ENCODE measurements at places on chromosomes 1 and 21.

- DNase-seq, result no peak
- H3K36me3 ChIP-seq, result no peaks in the 10 kb centered on the region
- H3K4me1 ChIP-seq, result no peaks in the 10 kb centered on the region
- no peak overlapping the region for H3K27ac ChIP-seq
- no peak overlapping the region for H3K4me3 ChIP-seq
Observed at GRCh38 chr1:231781892-231782291, 155.3 kb downstream of the DISC1 start.

DNA sequence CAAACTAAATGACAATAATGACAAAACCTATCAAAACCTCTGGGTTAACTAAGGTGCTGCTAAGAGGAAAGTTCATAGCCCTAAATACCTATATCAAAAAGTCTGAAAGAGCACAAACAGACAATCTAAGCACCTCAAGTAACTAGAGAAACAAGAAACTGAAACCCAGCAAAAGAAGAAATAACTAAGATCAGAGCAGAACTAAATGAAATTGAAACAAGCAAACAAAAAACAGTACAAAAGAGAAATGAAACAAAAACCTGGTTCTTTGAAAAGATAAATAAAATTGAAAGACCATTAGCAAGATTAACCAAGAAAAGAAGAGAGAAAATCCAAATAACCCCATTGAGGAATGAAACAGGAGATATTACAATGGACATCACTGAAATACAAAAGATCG lies 44.8 kb upstream of the KIAA0040 start:
- no peak for DNase-seq
- no peaks in the 10 kb centered on the region for H3K4me1 ChIP-seq
- no peak overlapping the region for H3K27ac ChIP-seq
- no peaks in the 10 kb centered on the region for H3K27me3 ChIP-seq
- no peaks in the 10 kb centered on the region for H3K36me3 ChIP-seq

DNA sequence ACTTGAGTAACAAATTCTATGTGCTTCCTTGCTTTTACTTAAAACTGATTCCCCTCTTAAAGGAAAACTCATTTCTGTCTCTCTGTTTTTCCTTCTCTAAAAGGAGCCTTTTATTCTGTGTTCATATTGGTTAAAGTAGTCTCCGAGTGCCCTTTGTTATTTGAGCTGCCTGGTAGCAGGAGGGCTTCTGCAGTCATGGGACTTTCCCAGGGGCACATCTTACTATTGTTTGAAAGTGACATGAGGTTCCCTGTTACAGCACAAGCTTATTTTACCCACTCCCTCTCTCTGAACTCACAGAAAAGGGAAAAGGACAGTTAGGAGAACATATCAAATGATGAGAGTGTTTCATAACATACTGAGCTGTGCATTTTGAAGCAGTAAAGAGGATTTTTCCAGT lies 58.1 kb upstream of the ANGPTL1 start:
- H3K36me3 ChIP-seq, result no peaks in the 10 kb centered on the region
- DNase-seq, result no peak
- no peak overlapping the region for H3K4me3 ChIP-seq
- H3K27me3 ChIP-seq, result no peaks in the 10 kb centered on the region
- H3K4me1 ChIP-seq, result no peaks in the 10 kb centered on the region

GRCh38 chr1:206469933-206470691 lies at the start of gene IKBKE:
Gene IKBKE, plus strand, starts transcription at chr1:206470476. Its CDS starts 2,752 bp downstream, at chr1:206473228.
- no peaks in the 10 kb centered on the region for H3K4me1 ChIP-seq
- H3K27ac ChIP-seq, result peak within 1 kb of the TSS; percentile 76
- peak; percentile 45 for DNase-seq
- no peaks in the 10 kb centered on the region for H3K36me3 ChIP-seq
- peak within 1 kb of the TSS; percentile 61 for H3K4me3 ChIP-seq

DNA sequence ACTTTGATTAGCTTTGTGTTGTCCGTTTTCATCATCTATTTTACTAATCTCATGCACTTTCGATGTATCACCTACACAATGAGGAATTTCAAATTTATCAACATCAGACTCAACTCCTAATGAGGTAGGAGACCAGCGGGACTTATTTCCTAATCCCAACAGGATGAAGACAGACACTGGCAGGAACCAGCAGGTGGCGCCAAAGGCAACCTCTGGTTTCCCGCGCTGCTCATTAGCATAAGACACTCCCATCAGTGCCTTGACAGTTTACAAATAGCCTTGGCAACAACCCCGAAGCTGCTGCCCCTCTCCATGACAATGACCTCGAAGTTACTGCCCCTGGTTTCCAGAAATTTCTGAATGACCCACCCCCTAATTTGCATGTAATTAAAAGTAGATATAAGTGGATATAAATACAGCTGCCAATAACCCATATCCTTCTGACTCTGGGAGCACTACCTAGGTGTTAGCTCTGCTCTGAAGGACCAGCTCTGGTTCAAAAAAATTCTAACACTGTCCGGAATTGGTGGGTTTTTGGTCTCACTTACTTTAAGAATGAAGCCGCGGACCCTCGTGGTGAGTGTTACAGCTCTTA lies 974.8 kb downstream of the ADGRL2 start:
- H3K4me1 ChIP-seq, result no peaks in the 10 kb centered on the region
- no peaks in the 10 kb centered on the region for H3K27me3 ChIP-seq
- H3K36me3 ChIP-seq, result no peaks in the 10 kb centered on the region
- no peak for DNase-seq
- no peak overlapping the region for H3K4me3 ChIP-seq
- no peak overlapping the region for H3K27ac ChIP-seq

GRCh38 chr1:96865731-96866685 lies 144.4 kb downstream of the PTBP2 start:
- no peaks in the 10 kb centered on the region for H3K36me3 ChIP-seq
- H3K27ac ChIP-seq, result peak overlapping the region; percentile 56
- H3K27me3 ChIP-seq, result no peaks in the 10 kb centered on the region
- H3K4me3 ChIP-seq, result no peak overlapping the region

- H3K27ac ChIP-seq, result no peak overlapping the region
- no peaks in the 10 kb centered on the region for H3K27me3 ChIP-seq
- DNase-seq, result no peak
- H3K4me1 ChIP-seq, result no peaks in the 10 kb centered on the region
Observed at GRCh38 chr1:77687519-77687906, 5.1 kb upstream of the ZZZ3 start.

GRCh38 chr21:42839271-42840231 lies 39.8 kb downstream of the WDR4 start:
- DNase-seq, result no peak
- no peak overlapping the region for H3K4me3 ChIP-seq
- H3K27ac ChIP-seq, result no peak overlapping the region
- H3K36me3 ChIP-seq, result no peaks in the 10 kb centered on the region

GRCh38 chr1:38615680-38616079 lies 243.9 kb downstream of the RRAGC start:
- DNase-seq, result no peak
- H3K4me3 ChIP-seq, result no peak overlapping the region
- H3K27ac ChIP-seq, result no peak overlapping the region
- no peaks in the 10 kb centered on the region for H3K36me3 ChIP-seq
- H3K27me3 ChIP-seq, result no peaks in the 10 kb centered on the region

- H3K36me3 ChIP-seq, result no peaks in the 10 kb centered on the region
- no peaks in the 10 kb centered on the region for H3K4me1 ChIP-seq
- no peak overlapping the region for H3K4me3 ChIP-seq
- H3K27ac ChIP-seq, result no peak overlapping the region
- no peak for DNase-seq
Observed at GRCh38 chr1:198082576-198082975, 74.2 kb upstream of the NEK7 start.

GRCh38 chr1:242731446-242731845 lies 206.9 kb upstream of the PLD5 start:
- no peak for DNase-seq
- H3K27me3 ChIP-seq, result no peaks in the 10 kb centered on the region
- H3K27ac ChIP-seq, result no peak overlapping the region
- H3K4me1 ChIP-seq, result no peaks in the 10 kb centered on the region
- no peak overlapping the region for H3K4me3 ChIP-seq

DNA sequence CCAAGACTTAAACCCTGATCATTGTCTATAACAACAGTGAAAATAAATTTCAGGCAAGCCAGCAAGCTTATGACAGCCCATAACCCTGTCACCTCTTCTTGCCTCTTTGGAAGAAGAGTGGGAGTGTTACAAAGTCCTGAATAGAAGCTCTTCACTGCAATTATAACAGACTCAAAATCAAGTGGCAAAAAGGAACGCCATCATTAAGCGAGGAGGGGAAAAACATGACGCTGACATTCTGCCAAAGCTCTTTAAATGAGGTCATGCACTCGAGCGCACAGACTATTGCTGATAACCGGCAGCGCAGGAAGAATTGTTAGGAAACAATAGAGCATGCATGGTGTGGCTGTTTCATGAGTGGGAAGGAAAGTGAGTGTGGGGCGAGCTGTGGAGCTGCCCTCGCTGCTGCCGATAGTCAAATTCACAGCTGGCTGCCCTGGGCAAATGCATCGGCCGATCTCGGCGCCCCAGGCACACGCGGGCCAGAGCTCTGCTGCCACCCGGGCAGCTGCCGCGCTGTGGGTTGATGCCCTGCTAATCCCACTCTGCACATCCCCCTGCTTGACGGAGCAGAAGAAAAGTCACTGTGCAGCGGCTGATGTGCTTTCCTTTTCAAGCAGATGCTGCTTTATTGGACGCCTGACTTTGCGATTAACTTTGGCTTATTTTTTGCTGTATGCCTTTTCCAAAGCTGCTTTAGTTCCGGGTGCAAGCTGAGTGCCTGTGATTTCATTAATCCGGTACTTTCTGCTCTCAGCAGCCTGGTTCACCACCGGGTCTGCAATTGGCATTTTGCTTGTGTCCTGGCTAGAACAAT lies 102.4 kb upstream of the ST6GALNAC5 start:
- DNase-seq, result no peak
- H3K4me1 ChIP-seq, result no peaks in the 10 kb centered on the region
- H3K36me3 ChIP-seq, result no peaks in the 10 kb centered on the region
- H3K4me3 ChIP-seq, result no peak overlapping the region

- no peaks in the 10 kb centered on the region for H3K27me3 ChIP-seq
- no peak overlapping the region for H3K4me3 ChIP-seq
- H3K4me1 ChIP-seq, result peaks cover 25% of the 10 kb centered on the region
- DNase-seq, result no peak
- no peaks in the 10 kb centered on the region for H3K36me3 ChIP-seq
- H3K27ac ChIP-seq, result peak overlapping the region; percentile 83
Observed at GRCh38 chr1:226653311-226653921, 85.7 kb downstream of the ITPKB start.

GRCh38 chr1:110860174-110860573 lies 12.8 kb upstream of the CD53 start:
- H3K27me3 ChIP-seq, result no peaks in the 10 kb centered on the region
- H3K27ac ChIP-seq, result no peak overlapping the region
- H3K4me1 ChIP-seq, result no peaks in the 10 kb centered on the region
- H3K36me3 ChIP-seq, result no peaks in the 10 kb centered on the region

DNA sequence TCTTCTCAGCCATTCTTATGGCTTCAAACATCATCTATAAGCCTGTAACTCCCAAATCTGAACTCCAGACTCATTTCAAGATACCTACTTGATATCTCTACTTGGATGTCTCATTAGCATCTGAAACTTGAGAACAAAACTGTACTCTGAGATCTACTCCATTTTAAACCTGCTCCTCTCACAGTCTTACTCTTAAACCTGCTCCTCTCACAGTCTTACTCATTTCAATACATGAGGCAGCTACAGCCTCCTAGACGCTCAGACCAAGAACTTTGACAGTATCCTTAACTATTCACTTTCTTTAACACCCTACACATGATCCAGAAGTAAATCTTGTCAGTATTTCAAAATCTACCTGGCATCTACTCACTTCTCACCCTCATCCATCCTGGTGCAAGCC lies 54.3 kb downstream of the NBPF6 start:
- no peak overlapping the region for H3K27ac ChIP-seq
- H3K36me3 ChIP-seq, result no peaks in the 10 kb centered on the region
- no peaks in the 10 kb centered on the region for H3K27me3 ChIP-seq

- no peaks in the 10 kb centered on the region for H3K4me1 ChIP-seq
- peak overlapping the region; percentile 82 for H3K4me3 ChIP-seq
- H3K36me3 ChIP-seq, result no peaks in the 10 kb centered on the region
- H3K27ac ChIP-seq, result peak overlapping the region; percentile 88
Observed at GRCh38 chr1:35717911-35718476, 690 bp downstream of the C1orf216 start.

DNA sequence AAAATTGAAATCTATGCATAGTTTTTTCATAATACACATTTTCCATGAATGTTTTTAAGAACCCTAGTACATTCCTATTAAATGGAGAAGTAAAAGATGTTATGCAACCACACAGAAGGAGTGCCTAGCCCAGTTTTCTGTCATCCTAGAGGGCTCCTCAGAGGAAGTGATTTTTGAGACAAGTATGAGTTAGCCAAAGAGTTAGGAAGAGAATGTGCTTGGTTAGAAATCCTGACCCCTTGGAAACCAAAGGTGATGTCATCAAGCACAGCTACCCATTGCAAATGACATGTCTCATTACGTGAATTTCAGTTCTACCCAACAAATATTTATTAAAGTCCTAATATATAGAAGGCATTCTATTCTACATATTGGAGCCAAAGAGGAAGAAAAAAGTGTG lies 88.9 kb upstream of the TNFSF4 start:
- no peaks in the 10 kb centered on the region for H3K4me1 ChIP-seq
- no peaks in the 10 kb centered on the region for H3K27me3 ChIP-seq
- no peak overlapping the region for H3K4me3 ChIP-seq
- H3K36me3 ChIP-seq, result no peaks in the 10 kb centered on the region

DNA sequence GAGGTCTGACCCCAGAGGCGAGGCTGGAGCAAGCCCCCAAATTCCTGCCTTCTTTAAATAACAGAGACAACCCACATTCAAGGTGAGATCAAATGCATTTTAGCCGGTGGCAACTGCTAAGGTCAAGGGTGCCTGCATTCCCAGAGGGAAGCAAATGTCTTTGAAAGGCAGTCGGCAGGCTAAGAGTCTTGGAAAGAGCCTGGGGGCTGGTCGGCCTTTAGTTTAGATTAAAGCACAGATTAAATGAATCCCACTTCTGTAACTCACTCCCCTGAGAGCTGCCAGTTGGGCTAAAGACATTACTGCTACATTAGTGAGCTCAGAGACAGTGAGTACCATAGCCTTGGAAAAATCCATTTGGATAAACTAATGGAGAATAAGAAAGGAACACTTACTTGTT lies 59.2 kb downstream of the HTR6 start:
- no peak overlapping the region for H3K27ac ChIP-seq
- no peaks in the 10 kb centered on the region for H3K36me3 ChIP-seq
- H3K4me3 ChIP-seq, result no peak overlapping the region
- H3K4me1 ChIP-seq, result no peaks in the 10 kb centered on the region
- no peak for DNase-seq

DNA sequence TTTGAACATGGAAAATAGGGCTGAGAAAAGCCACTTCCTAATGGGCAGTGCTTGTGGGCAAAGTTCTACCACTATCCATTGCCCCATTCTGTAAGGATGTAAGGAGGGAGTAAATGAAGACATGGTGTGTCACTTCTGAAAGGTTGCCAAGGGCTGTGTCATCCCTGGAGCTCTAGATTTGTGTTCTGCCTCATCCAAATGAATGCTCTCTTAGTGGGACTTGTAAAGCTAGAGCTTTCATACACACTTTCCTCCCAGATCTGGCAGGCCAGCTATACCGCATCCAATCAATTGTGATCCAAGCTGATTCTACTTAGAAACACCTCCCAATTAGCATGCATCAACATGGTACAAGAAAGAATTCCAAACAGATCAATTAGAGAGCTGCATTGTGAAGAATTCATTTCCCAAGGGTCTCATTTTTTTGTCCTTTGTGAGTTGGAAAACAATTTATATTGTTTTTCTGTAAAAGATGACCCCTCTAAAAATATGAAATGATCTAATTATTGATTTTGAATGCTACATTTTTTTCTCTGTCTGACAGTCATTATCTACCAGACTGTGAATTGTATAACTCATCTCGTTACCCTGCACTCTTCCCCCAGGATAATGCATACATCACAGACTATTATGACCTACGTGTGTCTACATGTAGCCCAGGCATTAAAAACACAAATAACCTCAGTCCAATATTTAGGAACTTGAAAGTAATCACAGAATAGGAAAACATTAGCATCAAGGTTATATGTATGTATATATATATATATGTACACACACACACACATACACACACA lies 117.1 kb upstream of the DUSP10 start:
- no peaks in the 10 kb centered on the region for H3K36me3 ChIP-seq
- H3K27ac ChIP-seq, result no peak overlapping the region
- H3K4me3 ChIP-seq, result no peak overlapping the region
